ENCODE measurements at places on chromosomes 5 and 9. TPM values are rescaled to one million over a fixed set of nuclear protein-coding genes. Genes with fewer than 3 reads are reported as not detected.

- no peak for DNase-seq
Measured at GRCh38 chr5:176817841-176818377, 7.5 kb downstream of the UNC5A start.

DNA sequence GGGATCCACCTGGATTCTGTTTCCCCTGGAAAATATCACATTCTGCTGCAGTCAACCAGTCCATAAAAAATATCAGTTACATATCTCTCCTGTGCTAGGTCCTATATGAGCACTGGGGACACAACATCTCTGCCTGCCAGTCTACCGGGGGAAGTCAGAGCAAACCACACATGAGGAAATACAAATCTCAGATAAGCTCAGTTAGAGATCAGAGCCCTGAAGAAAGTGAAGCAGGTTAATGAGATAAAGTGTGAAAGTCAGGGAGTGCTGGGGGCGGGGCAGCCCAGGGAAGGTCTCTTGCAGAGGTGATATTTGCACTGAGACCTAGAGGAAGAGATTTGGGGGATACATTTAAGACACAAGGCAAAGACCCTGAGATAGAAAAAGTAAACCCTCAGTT is 67.8 kb upstream of the SLC1A1 start:
- no peak for DNase-seq

DNA sequence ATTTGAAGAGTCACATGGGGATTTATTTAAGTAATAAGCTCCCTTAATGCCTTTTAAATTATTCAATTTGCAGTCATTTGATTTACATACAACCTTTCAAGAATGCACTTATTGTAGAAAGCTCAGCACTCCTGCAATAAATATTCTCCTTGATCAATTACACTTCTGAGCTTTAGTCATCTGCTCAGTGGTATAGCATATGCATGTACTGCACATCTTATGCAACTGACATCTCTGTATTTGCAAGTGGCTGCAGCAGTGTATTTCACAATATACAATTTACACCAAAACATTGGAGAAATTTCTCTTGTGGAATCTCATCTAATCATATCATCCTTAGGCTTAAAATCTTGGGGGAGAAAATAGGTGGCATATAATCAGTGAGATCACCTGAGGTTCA is 325.7 kb downstream of the SLF1 start:
- DNase-seq = no peak

The KIF27 gene
- total RNA-seq = 4.3 TPM

The C7 gene
- total RNA-seq = 566 TPM
